A549 treated with Hydrocortisone at 1 μM for 4 hours (cell line): ENCODE measurements at places on chromosomes 2 and 18. TPM values are rescaled to one million over a fixed set of nuclear protein-coding genes. Genes with fewer than 3 reads are reported as not detected.

ATOH8 gene
- 14.5 to 20.4 TPM (median 19.1 TPM) in 5 replicates for total RNA-seq

DSG4 gene
- not detected in 5 replicates for total RNA-seq

DRC1 gene
- 0.21 to 0.45 TPM (median 0.30 TPM) in 5 replicates for total RNA-seq

FAM136A gene
- total RNA-seq = 84.0 to 96.1 TPM (median 94.6 TPM) in 5 replicates

IL37 gene
- not detected in 5 replicates for total RNA-seq

CDH2 gene
- total RNA-seq = 32.3 to 60.1 TPM (median 45.1 TPM) in 5 replicates

PAX8 gene
- total RNA-seq = 0.54 to 1.3 TPM (median 0.97 TPM) in 5 replicates

IL1R2 gene
- 0.92 to 1.5 TPM (median 1.1 TPM) in 5 replicates for total RNA-seq

MBD2 gene
- 29.0 to 60.5 TPM (median 59.0 TPM) in 5 replicates for total RNA-seq

COL6A3 gene
- 0.14 to 0.43 TPM (median 0.36 TPM) in 5 replicates for total RNA-seq

AMER3 gene
- not detected in 5 replicates for total RNA-seq
